ENCODE measurements at places on chromosomes 3 and 15.

GRCh38 chr3:114893361-114893760, 253.7 kb downstream of the ZBTB20 start:
- no peak for DNase-seq

- DNase-seq: no peak
Observed at GRCh38 chr3:52279596-52279995, 1.1 kb upstream of the WDR82 start.

DNA sequence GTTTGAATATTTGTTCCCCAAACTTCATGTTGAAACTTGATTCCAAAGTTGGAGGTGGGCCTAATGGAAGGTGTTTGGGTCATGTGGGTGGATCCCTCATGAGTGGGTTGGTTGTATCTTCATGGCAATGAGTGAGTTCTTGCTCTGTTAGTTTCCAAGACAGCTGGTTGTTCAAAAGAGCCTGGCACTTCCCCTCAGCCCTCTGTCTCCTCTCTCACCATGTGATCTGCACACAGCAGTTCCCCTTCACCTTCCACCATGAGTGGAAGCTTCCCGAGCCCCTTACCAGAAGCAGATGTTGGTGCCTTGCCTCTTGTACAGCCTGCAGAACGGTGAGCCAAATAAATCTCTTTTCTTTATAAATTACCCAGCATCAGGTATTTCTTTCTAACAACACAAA, 327.1 kb upstream of the SLCO3A1 start:
- DNase-seq: no peak

GRCh38 chr3:26084629-26085028, 294.7 kb downstream of the OXSM start:
- DNase-seq: no peak

DNA sequence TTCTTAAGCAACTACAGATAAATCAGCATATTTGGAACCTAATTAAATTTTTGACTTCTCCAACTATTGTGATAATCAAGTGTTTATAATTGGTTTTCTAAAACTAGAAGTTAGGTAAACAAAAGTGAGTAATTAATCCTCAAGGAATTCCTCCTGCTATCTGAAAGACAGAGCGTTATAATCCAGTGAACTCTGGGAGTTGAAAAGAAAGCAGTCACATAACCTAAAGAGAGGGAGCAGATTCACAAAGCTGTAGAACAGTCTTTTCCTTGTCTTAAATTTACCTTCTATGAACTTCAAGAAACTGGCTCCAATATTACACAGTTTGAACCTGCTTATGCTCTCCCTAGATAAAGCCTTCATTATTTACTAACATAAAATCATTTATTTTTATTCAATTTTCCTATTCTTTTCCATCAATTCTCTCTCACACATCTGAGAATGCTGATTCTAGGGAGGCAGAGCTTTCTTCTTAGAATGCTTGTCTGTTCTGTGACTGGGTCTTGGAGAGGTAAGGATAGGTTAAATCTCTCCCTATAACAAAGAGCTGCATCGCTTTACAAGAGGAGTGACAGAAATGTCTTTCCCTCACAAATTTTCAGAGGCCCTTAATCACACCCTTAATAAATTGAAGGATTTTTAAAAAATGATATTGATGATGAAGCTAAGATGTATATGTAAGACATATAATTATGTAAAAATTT, 132.8 kb downstream of the TUSC7 start:
- DNase-seq: no peak

DNA sequence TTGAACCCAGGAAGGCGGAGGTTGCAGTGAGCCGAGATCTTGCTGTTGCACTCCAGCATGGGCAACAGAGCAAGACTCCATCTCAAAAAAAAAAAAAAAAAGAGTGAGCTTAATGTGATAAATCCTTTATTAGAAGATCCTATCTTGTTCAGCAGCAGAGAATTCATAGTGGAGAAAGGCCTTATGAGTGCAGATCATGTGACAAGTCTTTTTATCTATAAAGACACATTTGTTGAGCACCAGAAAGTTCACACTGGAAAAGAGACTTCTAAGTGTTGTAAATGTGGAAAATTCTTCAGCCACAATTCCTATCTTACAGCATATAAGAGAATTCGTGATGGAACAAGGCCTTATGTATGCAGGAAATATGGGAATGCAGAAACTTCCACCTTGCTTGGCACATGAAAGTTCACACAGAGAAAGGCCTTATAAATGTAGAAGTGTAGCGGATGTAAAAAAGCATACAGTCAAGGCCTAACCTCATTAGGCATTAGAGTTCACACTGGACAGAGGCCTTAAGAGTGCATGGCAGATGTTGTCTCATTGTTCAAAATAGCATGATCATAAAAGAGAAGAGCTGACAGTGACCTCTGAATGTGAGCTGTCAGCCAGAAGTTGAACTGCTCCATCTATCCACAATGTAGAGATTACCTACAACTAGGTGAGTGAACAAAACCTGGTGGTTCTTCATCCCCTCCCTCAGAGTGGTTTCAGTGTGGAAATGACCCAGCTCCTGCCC, 16.7 kb downstream of the ADAM10 start:
- no peak for DNase-seq

DNA sequence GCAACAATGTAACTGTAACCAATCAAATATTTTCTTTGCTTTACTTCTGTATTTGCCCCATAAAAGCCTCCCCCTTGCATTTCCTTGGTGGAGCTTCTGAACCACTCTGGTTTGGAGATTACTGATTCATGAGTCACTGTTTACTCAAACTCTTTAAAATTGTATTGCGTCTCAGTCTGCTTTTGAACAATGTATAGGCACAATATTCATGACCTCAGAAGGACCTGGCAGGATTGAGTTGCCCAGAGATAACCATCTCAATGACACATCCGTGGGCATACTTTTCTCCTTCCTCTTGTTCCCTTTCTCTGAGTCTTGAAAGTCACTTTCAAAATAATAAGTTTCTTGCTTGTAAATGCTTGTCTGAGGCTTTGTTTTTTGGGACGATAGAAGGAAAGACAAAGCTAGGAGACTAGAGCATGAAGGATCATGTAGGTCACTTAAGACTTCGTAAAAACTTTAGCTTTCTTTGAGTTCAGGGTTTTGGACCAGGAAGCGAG, 57.1 kb upstream of the POU1F1 start:
- no peak for DNase-seq

DNA sequence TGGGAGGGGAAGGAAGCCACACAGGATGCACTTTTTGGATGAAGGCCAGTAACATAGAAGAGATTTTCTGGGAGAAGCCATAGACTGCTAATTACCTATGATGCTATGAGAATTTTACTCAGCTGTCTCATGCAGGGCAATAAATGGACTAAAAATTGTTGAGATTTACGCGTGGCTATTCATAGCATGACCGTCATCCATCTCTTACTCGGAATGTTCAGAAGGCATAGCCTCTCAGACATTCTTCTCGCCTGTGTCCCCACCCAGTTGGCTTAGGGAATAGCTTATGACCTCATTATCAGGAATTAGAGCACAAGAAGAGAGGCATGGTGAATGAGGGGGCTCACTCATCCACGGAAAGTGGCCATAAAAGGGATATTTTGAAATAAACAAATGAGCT, 107.9 kb upstream of the ATP10A start:
- no peak for DNase-seq

GRCh38 chr3:49415931-49416601, 3.8 kb downstream of the TCTA start:
- DNase-seq: no peak

DNA sequence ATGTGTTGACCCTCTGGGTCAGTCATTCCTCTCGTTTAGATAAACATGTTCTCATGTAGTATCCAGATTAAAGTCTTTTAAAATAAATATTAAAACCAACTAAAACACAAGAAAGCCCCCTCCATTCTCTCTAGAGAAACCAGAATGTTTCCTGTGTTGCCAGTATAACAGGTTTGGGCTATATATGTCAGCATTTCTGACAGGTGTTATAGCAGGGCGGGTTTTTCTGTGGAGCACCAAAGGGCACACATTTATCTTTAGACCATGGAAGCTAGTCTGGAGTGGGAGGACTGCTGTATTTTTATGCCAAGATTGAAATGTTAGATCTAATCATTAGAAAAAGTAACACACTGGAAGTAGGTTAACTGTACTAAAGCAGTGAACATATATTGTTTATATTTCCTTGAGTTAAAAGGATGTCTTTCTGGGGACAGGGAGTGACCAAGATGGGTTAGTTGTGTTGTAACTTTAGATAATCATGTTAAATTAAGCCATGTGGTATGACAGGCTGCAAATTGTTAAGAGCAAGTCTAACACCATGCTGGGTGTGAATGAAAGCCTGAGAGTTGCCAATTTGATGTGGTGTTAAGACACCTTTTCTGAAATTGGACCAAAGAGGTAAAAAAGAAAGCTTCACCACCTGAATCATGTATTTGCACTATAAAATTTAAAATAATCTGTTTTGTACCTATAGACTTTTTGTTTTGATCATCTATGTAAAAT, 15.6 kb downstream of the KCTD6 start:
- DNase-seq: no peak

DNA sequence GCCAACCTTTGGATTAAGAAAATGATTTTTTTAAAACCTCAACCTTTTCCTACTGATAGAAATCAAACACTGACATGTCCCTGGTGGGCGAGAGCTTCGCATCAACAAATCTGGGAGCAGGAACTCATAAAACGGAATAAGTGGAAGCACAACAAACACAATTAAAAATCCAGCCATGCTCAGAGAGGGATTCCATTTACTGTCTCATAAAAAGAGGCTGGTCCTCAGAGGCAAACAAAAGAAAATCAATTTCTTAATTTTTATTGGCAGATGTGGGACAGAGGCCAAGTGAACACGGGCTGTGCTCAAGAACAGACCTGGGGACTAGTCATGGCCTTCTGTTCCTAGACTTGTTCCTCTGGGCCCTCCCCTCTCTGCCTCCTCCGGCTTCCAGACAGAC, 214.5 kb downstream of the NTRK3 start:
- no peak for DNase-seq

Data from NCI-H524 (cell line).